Stimulated activated CD4-positive, alpha-beta T cell treated with anti-CD3 and anti-CD28 coated beads, Interleukin-12 subunit alpha, Interleukin-12 subunit beta, amount 100 ng/mL, for 24 hours (primary cell): ENCODE measurements at places on chromosomes 2 and 18.

- no peak for DNase-seq
These were observed 1879.4 kb upstream of the PIK3C3 start for GRCh38 chr18:40075616-40076015.

DNA sequence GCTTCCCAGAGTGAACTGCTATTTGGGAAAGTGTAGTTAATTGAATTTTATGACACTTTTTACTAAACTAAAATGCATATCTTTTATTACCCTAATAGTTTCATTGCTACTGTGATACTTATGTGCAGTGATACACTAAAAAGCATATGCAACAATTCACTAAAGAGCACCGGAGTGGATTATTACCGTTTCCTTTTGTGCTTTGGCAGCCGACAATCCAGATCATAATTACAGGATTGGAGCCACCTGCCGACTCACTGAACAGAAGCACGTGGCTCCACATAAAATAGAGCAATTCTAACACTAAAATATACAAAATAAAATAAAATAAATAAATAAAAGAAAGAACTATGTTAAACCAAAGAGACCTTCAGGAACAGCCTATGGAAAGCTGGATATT lies 583.4 kb downstream of the NRXN1 start:
- DNase-seq, result no peak

DNA sequence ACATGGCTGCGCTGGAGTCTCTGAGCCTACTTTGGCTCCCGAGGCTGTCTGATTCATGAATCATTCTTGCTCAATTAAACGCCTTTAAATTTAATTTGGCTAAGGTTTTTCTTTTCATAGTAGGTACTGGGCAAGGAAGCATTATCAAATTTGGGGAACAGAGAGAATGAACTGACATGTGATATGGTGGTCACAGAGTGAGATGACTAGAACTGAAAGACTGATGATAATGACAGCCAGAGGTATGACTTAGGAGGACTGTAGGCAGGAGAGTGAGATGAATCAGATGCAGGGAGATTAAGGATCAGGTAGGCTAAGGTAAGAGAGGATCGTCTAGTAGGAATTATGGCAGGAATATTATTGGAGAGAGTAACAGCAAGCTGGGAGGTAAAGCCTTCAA lies 40.9 kb upstream of the ST8SIA3 start:
- no peak for DNase-seq

DNA sequence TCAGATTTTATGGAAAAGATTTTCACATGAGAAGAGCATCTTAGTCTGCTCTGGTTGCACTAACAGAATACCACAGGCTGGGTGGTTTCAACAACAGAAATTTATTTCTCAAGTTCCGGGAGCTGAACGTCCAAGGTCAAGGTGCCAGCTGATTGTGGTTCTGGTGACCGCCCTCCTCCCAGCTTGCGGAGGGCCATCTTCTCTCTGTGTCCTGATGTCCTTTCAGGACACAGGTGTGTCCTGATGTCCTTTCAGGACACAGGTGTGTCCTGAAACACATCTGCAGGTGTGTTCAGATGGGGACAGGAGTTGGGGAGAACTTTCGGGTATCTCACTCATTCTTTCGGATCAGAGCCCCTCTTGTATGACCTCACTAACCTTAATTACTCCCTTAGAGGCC lies 374.9 kb downstream of the SOX11 start:
- no peak for DNase-seq

- no peak for DNase-seq
These were observed 13.0 kb downstream of the DTNA start for GRCh38 chr18:34723143-34723542.

DNA sequence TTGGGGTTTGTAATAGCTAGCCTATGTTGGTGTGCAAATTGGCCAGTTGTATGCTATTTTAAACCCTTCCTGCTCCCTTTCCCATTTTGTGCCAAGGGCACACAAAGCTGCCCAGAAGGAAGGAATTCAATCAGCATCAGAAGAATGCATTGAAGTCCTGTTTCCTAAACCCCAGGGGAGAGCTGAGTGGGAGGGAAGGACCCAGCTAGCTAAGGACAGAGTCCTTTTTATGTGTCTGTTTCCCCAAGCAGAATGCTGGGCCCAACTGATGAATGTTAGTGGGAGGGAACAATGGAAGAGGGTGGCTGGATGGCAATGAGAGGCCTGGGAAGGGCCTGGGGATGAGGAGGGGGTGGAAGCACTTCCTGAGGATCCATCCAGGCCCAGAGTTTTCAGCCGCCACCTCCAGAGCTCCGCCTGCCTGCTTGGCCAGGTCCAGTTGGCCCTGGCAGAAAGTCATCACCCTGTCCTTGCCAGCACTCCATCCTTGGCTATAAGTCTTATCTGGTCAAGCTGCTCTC lies 32.7 kb downstream of the MEX3C start:
- DNase-seq, result no peak

DNA sequence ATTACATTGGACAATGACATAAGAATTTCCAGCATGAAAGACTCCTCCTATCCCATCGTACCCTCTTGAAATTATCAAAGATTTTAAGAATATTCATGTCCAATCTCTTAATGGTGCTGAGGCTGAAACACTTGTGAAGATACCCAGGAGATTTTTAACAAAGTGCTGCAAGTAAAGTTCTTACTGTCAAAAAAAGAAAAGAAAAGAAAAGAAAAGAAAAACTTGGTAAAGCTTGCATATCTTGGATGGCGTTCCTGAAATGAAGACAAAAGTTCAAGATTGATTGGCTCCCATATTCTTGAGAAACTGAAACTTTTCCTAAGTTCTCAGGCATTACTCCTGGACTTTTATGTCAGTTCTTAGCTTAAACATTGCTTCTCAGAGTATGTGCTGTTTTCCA lies 1010.5 kb upstream of the PIK3C3 start:
- no peak for DNase-seq

GRCh38 chr2:85595301-85596025 lies at the start of gene RNF181:
TSS of gene RNF181 (plus strand) at chr2:85595745. CDS start at chr2:85595764, 19 bp downstream.
- DNase-seq, result peak; percentile 85

- no peak for DNase-seq
These were observed 94.1 kb upstream of the SLC14A2 start for GRCh38 chr18:45521136-45521535.

DNA sequence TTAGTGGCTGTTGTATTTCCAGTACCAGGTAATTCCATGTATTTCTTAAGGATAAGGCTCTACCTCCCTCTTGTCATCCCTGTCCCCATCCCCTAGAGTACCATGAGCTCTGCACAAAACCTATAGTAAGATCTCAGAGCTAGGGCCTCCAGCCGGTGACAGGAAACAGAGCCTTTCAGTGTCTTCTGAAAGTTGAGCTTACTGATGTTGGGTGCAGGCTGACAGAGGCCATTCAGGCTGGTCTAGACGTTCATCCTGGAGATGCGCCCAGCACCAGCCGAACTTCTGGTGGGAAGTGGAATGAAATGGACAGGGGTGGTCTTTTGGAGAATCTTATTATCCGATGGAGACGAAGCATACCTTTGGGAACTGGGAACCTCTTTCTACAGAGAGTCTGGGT lies 16.7 kb upstream of the LYPD6B start:
- no peak for DNase-seq

DNA sequence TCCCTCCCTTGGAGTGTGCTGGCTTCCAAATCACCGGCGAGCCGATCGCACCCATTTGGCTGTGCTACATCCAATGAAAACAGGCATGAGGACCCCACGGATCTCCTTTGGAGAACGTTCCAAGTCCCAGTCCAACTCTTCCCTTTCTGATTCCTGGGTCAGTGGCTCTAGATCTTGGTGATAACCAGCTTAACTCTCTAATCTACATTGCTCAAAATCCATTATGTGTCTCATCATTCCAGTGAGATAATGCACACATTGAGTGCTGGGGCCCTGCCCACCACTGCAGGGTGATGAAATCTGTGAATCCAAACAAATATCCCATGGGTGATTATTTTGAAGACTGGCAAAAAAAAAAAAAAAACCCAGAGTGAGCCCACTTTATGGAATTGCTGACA lies 232.7 kb upstream of the COPS8 start:
- DNase-seq, result no peak

- no peak for DNase-seq
These were observed 98.9 kb upstream of the MAPRE2 start for GRCh38 chr18:34942276-34942675.

- no peak for DNase-seq
These were observed 14.6 kb downstream of the PARD6G start for GRCh38 chr18:80232710-80233109.

DNA sequence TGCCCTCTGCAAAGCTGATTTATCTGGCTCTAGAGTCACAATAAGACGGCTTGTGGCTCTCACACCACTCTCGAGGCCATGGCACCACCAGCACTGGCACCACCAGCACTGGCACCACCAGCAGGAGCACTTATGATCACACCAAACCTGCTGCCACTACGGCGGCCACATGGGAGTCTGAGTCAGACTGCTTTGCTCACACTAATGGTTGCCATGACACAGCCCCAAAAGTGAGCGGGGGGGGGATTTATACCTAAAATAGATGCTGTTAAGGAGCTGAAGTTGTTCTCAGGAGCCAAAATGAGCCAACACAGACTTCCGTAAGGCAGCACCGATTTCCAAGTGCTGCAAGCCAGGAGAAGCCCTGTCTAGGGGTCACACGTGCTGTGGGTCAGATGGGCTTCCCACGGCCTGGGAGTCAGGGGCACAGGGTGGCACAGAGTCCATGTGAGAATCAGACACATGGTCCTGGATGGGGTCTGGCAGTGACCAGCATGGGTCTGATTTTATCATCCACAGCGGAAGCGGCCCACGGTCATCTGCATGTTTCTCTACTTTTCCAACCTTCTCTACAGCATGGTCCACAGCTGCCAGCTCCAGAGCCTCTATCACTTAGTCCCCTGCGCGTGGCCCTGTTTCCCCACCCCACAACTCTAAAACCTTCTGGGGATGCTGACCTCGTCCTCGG lies 16.7 kb downstream of the DNMT3A start:
- no peak for DNase-seq

DNA sequence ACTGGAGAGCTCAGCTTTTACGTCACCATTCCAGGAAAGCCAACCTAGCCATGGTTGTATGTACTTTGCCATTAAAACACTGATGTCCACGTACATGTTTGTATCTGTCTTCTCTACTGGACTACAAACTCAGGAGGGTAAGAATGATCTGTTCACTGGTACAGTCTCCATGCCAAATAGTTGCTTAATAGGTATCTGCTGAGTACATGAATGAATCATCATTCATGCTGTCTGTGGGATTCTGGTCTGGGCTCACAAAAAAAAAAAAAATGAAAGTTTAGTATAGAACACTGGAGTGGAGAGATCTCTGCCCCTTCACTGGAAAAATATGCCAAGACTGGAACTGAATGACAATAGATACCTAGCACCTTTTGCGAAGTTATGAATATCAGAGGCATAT lies 102.6 kb upstream of the ITGA4 start:
- no peak for DNase-seq

- DNase-seq, result no peak
These were observed 771.2 kb upstream of the LINC00305 start for GRCh38 chr18:64919971-64920570.

GRCh38 chr2:47452761-47453160 lies 49.8 kb downstream of the MSH2 start:
- no peak for DNase-seq

DNA sequence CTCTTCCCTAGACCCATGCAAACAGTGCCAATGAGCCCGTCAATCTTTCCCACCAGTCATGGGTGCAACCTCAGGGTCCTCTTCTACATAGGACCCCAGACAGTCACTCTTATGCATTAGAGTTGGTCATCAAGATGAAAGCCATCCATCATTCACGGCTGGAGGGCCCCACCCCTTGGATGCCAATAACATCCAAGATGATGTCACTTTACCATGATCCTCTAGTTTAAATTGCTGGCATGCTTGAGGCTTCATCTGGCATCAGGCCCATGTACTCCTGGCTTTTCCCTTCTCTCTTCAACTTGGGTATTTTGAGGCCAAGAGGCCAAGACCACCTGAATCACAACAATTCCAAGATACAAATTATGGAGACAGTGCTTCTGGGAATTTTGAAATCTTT lies 91.1 kb upstream of the MAPK4 start:
- DNase-seq, result no peak

DNA sequence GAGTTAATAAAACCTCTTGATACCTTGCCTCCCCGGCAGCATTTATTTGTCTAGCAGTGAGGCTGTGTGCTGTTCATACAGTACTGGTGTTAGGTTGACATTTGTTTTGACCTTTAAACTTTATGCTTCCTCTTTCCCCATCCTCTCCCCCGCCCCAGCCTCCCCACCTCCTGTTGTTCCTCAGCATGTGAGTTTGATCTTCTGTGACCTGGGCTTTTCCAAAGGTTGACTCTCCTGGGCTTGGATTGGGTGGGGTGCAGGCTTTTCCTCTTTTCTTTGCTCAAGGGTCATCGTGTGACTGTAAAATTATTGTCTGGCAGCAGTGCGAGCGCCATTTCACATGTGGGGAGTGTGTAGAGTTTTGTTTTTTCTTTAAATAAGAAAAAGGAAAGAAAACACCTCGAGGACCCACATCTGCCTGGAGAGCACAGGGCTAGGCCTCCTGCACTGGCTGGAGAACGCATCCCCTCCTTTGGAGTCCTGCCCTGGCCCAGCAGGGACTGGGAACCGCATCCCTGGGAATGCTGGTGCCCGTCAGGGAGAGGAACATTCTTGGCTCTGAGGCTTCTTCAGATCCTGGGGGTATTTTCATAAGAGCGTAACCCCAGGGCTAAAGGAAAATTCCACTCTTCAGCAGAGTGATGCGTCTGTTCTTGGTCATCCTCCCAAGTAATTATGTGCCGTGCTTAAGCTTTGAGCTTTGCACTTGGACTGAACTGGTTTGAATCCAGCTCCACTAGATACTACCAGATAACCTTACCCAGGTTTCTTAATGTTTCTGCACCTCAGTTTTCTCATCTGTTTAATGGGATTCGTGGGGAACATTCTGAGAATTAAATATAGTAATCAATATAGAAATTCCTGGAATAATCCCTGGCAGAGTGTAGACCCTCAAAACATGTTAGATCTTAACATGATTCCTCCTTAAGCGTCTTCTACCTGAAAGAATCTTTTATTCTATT lies 91.5 kb downstream of the SETBP1 start:
- DNase-seq, result no peak

- DNase-seq, result no peak
These were observed 73.5 kb downstream of the GLI2 start for GRCh38 chr2:120809151-120809550.

- no peak for DNase-seq
These were observed 78.1 kb upstream of the LAPTM4A start for GRCh38 chr2:20129331-20130159.

- no peak for DNase-seq
These were observed 9.6 kb downstream of the TET3 start for GRCh38 chr2:73994178-73994831.

DNA sequence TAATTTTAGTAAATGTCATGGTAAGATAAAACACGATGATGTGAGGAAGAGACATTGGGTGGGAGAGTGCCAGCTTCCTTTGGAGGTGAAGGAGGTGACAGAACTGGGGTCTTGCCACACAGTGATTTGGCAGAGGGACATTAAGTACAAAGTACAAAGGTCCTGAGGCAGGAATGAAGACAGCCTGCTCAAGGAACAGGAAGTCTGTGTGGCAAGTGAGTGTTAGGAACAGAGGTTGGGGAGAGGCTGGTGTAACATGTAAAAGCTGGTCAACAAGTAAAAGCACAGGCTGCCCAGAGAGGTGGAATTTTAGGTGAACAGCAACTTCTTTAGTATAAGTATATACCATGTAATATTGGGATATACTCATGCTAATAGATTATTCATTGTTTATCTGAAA lies 73.1 kb downstream of the INPP5D start:
- DNase-seq, result no peak
